ENCODE measurements at places on chromosomes 4 and X. TPM values are rescaled to one million over a fixed set of nuclear protein-coding genes. Genes with fewer than 3 reads are reported as not detected.
A peak's percentile ranks its signal among the peaks of the same experiment; 100 is the strongest.

ARHGAP6 gene
- total RNA-seq: not detected

ATP1B4 gene
- not detected for total RNA-seq

H2BW2 gene
- not detected for total RNA-seq

CENPVL2 gene
- total RNA-seq: not detected

CHIC1 gene
- 8.3 TPM for total RNA-seq

DNA sequence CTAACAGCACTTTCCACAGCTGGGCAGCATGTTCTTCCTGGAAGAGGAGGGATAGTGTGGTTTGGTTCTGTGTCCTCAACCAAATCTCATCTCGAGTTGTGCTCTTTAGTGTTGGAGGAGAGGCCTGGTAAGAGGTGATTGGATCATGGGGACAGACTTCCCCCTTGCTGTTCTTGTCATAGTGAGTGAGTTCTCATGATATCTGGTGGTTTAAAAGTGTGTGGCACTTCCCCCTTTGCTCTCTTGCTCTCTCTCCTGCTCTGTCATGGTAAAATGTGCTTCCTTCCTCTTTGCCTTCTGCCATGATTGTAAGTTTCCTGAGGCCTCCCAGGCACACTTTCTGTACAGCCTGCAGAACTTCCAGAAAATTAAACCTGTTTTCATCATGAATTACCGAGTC lies 133.7 kb upstream of the NDP start:
- ATAC-seq: no peak

GRCh38 chrX:154440623-154441357 lies 3.2 kb upstream of the FAM50A start:
- ATAC-seq: no peak

- peak; percentile 52 for ATAC-seq
Measured at GRCh38 chr4:52477191-52477780, 181.8 kb downstream of the USP46 start.

- peak; percentile 65 for ATAC-seq
Measured at GRCh38 chr4:985123-985830, 1.6 kb upstream of the IDUA start.

DNA sequence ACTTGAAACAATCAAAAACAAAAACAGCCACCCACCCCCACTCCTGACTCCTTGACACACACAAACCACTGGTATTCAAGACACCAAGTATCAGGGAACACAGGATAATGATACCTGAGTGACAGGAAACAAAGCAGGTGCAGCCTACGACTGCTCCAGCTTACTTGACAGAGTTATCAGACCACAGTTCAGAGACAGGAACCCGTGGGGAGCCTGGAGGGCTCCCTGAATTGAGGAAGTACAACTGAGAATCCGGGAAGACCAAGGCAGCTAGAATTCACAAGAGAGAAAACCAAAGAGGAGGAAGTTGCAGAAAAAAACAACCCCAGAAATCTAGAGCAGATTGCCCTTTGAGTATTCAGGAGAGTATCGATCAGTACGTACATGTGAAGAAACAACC lies 20.5 kb downstream of the COMMD8 start:
- ATAC-seq: no peak

GRCh38 chrX:102650903-102651241 lies 411 bp upstream of the GPRASP1 start:
- ATAC-seq: no peak

- no peak for ATAC-seq
Measured at GRCh38 chr4:93053140-93053539, 749.4 kb downstream of the GRID2 start.

- peak; percentile 26 for ATAC-seq
Measured at GRCh38 chr4:6179362-6179761, 21.0 kb downstream of the JAKMIP1 start.

DNA sequence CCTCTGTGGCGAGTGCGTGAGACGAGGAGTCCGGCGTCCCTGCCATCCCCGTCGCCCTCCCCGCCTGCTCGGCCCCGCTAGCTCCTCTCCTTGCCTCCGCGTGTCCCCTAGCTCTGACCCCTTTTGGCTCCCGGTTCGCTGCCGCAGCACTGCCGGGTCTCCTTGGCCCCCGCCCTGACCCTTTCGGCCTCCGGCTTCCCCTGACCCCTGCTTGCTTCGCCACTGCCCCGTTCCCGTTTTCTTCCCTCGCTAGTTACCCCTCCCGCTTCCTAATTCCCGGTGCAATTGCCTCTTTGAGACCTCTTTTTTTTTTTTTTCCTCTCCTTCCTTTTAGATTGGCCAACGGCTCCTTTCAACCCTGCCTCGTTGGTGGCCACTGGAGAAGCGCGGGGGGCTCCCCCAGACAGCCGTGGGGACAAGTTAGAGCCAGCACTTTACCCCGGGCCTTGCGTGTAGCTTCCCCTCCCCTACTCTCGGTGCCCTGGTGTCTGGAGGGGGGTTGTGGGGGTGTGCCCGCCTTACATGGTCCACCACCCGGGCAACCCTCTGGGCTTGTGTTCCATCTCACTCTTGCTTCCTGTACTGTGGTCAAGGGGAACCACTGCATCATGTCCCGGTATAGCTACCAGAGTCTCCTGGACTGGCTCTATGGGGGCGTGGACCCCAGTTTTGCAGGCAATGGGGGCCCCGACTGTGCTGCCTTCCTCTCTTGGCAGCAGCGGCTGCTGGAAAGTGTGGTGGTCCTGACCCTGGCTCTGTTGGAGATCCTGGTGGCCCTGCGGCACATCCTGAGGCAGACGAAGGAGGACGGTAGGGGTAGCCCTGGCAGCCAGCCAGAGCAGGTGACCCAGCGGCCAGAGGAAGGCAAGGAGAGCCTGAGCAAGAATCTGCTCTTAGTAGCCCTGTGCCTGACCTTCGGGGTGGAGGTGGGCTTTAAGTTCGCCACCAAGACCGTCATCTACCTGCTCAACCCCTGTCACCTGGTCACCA lies 548 bp downstream of the TMEM164 start:
- peak; percentile 25 for ATAC-seq

GRCh38 chr4:7403001-7403400 lies 31.7 kb downstream of the PSAPL1 start:
- ATAC-seq: no peak

DNA sequence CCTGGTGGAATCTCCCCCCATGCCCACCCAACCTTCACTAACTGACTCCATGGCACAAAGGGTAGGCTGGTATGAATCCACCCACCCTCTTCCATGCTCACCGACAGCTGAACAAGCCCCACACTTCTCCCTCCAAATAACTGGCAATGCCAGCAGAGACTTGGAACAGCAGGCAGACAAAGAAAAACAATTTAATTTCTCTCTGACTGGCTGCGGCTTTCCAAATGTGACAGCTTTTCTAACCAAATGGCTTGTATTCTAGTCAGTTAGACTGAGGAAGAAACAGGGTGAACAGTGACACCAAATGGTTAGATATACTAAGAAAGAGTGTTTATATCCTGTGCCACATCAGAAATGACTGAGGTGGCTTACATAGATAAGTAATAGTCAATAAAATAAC lies 199.3 kb upstream of the ADAMTS3 start:
- no peak for ATAC-seq

DNA sequence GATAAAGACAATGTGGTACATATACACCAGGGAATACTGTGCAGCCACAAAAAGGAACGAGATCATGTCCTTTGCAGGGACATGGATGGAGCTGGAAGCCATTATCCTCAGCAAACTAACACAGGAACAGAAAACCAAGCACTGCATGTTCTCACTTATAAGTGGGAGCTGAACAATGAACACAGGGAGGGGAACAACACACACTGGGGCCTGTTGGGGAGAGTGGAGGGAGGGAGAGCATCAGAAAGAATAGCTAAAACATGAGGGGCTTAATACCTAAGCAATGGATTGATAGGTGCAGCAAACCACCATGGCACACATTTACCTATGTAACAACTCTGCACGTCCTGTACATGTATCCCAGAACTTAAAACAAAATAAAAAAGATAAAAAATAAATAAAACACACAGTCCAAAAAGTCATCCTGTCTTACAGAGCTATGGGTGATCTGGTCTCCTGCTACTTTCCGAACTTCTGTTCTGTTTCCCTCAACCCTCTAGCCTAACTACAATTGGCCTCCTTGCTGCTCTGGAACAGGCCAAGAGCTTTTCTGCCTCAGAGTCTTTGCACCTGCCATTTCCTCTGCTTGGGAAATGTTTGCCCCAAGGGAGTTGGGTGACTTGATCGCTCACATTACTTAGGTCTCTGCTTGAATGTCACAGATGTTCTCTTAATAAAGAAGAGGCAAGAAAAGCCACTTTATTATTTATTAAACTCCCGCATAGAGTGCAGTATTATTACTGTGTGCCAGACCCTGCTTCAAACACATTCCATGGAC lies 1.1 kb upstream of the CD38 start:
- ATAC-seq: no peak

DNA sequence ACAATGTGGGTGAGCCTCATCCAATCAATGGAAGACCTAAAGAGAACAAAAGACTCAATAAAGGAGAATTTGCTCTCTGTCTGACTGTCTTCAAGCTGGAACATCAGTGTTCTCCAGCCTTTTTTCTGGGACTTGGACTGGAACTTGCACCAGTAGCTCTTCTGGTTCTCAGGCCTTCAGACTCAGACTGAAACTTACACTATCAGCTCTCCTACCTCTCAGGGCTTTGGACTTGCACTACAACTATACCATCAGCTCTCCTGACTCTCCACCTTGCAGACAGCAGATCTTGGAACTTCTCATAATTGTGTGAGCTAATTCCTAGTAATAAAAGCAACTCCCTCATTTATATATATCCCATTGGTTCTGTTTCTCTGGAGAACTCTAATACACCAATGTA lies 185.9 kb downstream of the SMIM20 start:
- ATAC-seq: peak; percentile 25
